ENCODE measurements at places on chromosomes 11 and 22. TPM values are rescaled to one million over a fixed set of nuclear protein-coding genes. Genes with fewer than 3 reads are reported as not detected.
A peak's percentile ranks its signal among the peaks of the same experiment; 100 is the strongest.

Gene PLAAT4
- 0.96 TPM for total RNA-seq

Gene ART1
- not detected for total RNA-seq

Gene MTNR1B
- total RNA-seq: not detected

GRCh38 chr11:4672470-4672869 is 25.2 kb downstream of the OR51E2 start:
- DNase-seq: no peak

- no peak for DNase-seq
Observed at GRCh38 chr11:100586361-100587101, 100.6 kb upstream of the ARHGAP42 start.

Gene TSPAN18
- 0.47 TPM for total RNA-seq

Gene CD82
- total RNA-seq: 114 TPM

GRCh38 chr11:46298699-46299433 is 21.4 kb downstream of the CREB3L1 start:
- peak; percentile 84 for DNase-seq

Gene PDE2A
- total RNA-seq: 1.9 TPM

DNA sequence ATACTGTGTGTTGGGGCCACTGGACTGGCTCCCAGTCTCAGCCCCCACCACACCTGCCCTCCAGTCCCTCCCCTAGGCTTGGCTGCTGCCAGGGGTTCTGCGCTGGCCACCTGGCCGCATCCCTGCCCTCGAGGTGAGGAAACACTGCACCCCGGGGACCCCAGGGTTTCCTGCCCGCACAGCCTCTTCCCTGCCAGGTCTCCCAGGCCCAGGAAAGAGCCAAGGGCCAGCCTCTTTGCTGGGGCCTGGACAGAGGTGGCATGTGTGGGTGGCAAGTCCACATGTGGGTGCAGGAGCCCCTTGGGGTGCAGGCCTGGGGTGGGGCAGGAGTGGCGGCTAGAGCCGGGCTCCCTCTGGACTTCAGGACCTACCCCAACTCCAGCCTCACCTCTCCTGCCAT is 2.5 kb downstream of the EPS8L2 start:
- DNase-seq: no peak

DNA sequence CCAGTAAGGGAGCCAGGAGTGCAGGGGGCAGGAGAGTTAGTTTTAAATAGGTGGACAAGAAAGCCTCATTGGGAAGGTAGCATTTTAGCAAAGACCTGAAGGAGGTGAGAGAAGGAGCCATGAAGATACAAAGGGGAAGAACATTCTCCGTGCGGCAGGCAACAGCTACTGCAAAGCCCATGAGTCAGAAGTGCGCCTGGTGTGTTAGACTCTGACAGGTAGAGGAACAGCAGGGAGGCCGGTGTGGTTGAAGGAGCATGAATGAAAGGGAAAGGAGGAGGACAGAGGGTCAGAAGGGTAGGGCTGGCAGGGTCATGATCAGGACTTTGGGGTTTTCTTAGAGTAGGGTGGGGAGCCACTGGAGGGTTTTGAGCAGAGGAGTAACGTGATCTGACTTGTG is 34.5 kb upstream of the PAMR1 start:
- no peak for DNase-seq

Gene CLP1
- total RNA-seq: 9.2 TPM

DNA sequence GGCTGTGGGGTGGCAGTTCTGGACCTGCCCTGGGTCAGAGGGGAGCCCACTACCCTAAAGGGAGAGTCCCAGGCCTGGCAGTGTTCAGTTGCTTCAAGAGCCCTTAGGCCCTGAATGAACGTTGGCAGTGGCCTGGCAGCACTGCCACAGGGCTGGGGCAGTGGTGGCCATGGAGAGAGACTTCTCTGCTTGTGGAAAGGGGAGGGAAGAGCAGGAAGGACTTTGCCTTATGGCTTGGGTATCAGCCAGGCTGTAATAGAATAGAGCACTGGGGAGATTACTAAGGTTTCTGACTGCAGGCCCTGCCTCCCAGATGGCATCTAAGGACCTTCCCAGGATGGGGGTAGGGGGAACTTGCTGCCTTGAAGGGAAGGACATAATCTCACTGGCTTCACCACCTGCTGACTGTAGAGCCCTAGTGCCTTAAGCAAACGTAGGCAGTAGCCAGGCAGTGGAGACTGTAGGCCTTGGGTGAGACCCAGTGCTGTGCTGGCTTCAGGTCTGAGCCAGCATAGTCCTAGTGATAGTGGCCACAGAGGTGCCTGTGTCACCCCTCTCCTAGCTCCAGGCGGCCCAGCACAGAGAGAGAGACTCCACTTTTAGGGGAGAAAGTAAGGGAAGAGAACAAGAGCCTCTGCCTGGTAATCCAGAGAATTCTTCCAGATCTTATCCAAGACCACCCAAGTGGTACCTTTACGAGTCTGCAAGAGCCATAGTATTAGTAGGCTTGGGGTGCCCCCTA is 27.6 kb downstream of the PLA2G6 start:
- DNase-seq: no peak

Gene PIM3
- 73.5 TPM for total RNA-seq

DNA sequence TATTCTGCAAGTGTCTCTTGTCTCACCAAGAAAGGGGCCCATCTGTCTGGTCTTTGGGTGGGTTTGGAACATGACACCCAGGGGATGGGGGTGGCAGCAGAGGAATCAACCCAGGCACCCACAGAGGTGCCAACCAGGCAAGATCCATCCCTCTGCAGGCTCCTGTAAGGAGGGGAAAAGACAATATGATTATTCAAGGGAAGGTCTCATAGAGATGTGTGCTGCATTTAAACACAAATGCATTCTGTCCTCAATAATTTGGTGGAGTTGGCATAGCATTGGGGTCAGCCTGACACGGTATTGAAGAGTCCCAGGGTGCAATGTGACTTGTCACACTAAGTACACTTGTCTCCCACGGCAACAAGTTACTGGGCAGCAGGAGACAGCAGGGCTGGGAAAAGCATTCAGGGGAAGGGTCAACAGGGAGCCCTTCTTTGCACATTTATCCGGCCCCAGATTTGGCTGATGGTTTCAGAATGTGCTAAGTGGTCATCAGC is 33.1 kb upstream of the SPON1 start:
- no peak for DNase-seq

- DNase-seq: peak; percentile 64
Observed at GRCh38 chr11:26297189-26297975, 34.5 kb upstream of the ANO3 start.

Gene LIF
- 19.3 TPM for total RNA-seq

GRCh38 chr11:18934195-18934814 is 4.9 kb downstream of the MRGPRX1 start:
- DNase-seq: no peak

DNA sequence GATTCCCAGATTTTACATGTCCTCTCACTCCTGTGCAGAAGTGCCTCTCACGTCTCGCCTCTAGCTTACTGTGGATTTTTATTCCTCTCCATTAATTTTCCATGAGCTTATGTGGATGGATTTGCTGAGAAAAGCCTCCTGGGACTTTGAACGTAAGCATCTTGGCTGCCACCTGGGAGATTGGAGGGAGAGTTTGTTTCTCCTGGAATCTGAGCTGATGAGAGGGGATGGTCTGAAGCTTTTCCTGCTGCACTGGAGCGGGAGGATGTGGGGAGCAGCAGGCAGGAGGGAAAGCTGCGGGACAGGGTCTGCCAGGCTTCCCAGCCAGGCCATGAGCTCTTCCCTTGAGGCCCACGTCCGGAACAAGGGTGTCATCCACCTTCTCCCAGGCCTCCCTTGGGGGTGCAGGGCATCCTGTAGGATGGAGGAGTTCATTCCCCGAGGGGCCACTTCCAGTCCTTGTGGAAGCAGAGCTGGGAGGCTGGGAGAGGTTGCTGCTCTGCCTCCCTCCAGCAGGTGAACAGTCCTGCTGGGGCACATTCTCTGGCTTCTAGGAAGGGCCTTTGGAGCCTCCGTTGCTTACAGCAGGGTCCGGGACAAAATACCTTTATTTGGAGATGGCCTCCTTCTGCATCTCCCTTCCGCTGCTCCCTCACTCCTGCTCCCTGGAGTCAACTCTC is 3.6 kb upstream of the SHANK2 start:
- DNase-seq: no peak

- DNase-seq: peak; percentile 79
Observed at GRCh38 chr22:46758867-46759290, 3.6 kb upstream of the TBC1D22A start.

DNA sequence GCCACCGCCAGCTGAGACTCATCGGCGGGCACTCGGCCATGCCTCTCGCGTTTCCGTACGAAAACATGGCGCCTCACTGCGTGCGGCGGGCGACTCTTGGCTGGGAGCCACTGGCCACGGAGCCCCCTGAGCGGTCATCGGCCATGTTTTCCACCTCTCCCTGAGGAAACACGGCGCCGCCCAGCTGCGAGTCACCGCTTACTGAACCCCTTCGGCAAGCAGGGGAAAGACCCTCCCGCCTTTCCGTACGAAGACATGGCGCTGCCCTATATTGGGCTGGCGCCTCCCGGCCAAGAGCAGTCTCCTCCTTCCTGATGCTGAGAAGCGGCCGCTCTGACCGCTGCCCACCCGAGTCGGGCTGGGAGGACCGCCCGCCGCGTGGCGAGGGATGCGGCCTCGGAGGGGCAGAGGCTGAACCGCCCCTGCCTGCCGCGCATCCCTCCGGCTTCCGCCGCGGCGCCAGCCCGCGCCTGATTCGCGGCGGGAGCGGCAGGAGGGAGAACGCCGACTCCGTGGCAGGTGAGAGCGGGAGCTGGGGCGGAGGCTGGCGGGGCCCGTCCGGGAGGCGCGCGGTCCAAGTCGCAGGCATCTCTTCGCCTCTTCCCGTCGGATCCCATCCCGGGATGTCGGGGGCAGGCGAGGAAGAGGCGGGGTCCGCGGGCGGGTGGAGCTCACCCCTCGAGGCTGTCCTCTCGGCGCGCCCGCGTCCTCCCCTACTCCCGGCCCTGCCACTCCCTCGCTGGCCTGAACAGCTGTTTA is at the start of gene TCP11L1:
TCP11L1 (plus strand) TSS at position 299 of the 759 bp plus-strand sequence. CDS start 4,202 bp downstream, outside the sequence.
- DNase-seq: peak; percentile 68

Gene PGA4
- total RNA-seq: not detected

- DNase-seq: no peak
Observed at GRCh38 chr11:128216198-128216597, 371.2 kb downstream of the ETS1 start.

GRCh38 chr11:29914203-29914930 is 102.5 kb downstream of the KCNA4 start:
- DNase-seq: peak; percentile 83

DNA sequence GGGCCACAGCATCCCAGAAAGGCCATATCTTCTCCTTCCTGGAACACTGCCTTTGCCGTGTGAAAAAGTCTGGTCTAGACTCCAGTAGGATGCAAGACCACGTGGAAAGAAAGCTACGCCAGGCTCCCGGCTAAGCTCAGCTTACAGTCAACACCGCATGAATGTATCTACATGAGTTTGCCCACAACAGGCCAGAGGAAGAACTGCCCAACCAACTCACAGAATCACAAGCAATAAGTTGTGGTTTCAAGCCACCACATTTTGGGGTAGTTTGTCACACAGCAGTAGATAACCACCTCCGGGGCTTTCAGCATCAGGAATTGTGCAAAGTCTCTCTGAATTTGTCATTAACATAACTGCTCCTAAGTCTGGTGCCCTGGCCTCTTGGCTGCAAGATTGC is 27.3 kb downstream of the HSPA8 start:
- no peak for DNase-seq

Gene FLRT1
- total RNA-seq: 2.7 TPM

DNA sequence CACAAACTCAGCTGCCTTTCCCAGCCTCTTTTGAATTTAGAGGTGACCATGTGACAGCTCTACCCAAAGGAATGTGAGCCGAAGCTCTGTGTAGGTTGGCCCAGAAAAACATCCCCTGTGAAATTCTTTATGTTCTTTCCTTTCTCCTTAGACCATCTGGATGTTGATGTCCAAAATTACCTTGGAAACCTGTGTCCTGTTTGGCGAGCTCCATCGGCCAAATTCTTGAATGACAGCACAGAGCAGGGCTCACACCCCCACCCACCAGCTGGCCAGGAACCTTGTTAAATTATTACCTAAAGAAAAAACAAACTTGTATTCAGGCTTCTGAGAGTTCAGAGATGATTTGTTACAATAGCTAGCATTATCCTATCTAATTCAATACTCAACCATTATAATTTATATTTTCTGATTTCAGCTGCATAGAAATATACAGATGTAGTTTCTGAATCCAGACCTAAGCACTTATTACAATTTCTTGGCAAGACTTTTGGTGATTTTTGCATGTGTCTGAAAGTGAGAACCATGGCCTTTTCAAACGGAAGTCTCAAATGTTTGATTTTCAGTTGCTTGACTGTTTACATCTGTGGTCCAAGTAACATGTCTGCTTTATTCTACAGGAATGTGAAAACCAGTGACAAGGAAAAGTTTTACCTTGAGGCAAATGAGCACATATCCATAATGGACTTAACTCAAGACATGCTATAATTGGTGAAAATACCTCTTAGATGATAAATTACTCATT is 554.2 kb downstream of the NTM start:
- DNase-seq: no peak

DNA sequence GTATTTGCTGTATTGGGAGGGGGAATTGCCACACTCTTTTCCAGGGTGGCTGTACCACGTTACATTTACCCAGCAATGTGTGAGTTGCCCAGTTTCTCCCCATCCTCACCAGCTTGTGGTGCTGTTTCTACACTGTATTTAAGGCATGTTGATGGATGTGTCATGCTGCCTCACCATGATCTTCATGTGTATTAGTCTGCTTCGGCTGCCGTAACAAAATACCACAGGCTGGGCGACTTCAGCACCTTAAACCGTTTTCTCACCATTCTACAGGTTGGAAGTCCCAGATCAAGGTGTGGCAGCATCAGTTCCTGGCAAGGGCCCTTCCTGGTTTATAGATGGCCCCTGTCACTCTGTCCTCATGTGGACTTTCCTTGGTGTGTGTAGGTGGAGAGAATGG is 169.7 kb downstream of the IGLL1 start:
- no peak for DNase-seq

Gene DNAL4
- 18.3 TPM for total RNA-seq
